Lower lobe of right lung (tissue), 2 donors: ENCODE measurements at places on chromosomes 2 and 18. TPM values are rescaled to one million over a fixed set of nuclear protein-coding genes. Genes with fewer than 3 reads are reported as not detected.

PASK gene
- 10.8 TPM for total RNA-seq

METTL4 gene
- 11.5 TPM for total RNA-seq

DNA sequence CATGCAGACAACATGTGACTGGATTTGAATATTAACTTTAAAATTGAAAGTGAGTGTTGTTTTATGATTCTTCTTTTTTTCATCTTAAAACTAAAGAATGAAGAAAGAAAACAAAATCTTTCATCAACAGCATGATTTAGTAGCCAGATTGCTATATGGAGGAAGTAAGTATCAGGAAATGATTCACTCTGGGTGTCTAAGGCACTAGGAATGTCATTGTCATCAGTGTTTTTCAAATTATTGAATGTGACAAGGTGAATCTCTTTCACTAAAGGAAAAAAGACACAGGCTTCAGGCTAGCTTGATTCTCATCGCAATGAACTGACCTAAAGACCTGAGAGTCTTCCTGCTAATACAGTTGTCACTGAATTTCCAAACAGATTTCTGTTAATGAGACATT lies 430.1 kb downstream of the FBXO15 start:
- DNase-seq: no peak

DNA sequence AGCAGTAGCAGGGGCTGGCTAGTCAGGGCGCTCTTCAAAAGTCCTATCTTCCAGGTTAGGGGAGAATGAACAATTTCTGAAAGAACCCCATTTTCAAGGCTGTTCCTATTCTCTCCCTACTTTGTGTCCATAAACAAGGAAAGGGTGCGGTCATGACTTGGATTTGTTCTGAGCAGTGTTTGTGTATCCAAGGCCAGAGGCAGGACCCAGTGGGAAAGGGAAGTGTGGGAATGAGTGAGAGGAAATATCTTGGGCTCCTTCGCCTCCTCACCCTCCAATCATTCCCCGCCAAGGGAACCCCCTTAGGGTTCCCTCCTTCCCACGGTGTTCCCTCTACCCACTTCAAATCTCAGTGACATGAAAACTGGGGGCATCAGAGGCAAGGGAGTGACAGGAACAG lies 25.5 kb upstream of the SPTBN1 start:
- DNase-seq: no peak

GRCh38 chr2:197208841-197209240 lies 101.7 kb downstream of the ANKRD44 start:
- no peak for DNase-seq

DNA sequence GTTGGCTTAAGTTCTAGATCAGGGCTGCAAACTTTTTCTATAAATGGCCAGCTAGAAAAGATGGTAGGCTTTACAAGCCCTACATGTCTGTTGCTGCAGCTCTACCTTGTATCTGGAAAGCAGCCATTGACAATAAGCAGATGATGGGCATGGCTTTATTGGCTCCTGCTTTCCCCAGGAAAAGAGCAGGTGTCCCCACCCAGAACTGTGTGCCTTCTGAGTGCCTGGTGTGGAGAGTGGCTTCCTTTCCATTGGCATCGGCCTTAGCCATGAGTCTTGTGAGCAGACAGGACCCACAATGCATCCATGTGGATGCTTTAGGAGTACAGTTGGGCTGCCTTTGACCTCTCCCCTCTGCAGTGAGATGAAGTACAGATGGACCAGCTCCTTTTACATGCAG lies 120.2 kb downstream of the CD8B2 start:
- DNase-seq: no peak

- DNase-seq: no peak
Observed at GRCh38 chr2:100272841-100273329, 49.4 kb downstream of the LONRF2 start.

- DNase-seq: no peak
Observed at GRCh38 chr2:15795426-15795825, 144.9 kb upstream of the MYCN start.
